ENCODE measurements at places on chromosomes 3 and 15.

- ATAC-seq = no peak
Observed at GRCh38 chr15:96171853-96172296, 158.6 kb upstream of the NR2F2 start.

- no peak for ATAC-seq
Observed at GRCh38 chr3:187498211-187498724, 130.1 kb downstream of the RTP4 start.

DNA sequence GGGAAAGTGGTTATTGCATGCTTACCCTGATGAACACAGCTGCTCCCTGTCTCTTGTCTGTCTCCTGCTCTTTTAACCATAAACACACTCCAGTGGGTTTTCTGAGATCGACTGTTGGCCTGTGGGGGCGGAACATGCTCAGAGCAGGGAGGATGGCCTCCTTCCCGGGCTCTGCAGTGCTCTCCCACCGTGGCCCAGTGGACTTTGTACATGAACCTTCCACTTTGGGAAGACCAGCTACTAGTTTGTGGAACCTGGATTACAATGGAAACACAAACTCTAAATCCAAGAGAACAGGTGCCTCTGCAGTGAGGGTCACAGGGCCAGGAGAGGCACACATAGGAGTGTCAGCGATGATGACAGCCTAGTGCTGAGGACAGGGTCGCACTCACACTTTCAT is 56.5 kb downstream of the KLF13 start:
- ATAC-seq = no peak

DNA sequence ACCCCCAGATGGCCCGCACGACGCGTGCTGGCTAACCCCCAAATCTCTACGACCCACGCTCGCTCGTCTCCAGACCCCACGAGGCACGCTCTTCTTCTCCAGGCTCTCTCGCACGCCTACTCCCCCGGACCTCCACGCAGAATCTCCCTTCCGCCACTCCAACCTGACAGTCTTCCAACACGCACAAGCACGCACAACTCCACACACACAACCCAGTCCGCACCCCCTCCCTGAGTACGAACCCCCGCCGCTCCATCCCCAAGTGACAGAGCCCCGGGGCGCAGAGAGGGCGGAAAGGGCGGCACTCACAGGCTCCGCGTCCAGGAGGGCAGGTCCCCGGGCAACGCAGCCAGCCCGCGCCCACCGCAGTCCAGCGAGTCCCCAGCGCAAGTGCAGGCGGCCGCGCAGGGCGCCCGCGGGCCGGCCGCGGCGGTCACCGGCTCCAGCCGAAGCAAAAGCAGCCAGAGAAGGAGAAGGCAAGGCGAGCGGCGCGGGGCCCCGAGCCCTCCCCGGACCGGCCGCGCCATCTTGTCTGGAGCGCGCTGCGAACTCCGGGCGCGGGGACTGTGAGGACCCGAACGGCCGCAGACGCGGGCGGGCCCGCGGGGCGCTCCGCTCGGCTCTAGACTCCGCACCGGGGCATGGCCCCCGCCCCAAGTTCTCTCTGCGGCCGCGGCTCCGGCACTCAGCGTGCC is 794 bp downstream of the LRIG1 start:
- peak; percentile 7 for ATAC-seq

- no peak for ATAC-seq
Observed at GRCh38 chr15:74389241-74390048, 22.0 kb upstream of the CYP11A1 start.

- no peak for ATAC-seq
Observed at GRCh38 chr15:38650384-38650783, 85.8 kb upstream of the RASGRP1 start.

- ATAC-seq = no peak
Observed at GRCh38 chr3:95343767-95344166, 1280.9 kb downstream of the NSUN3 start.

GRCh38 chr15:62068810-62069167 is 2.0 kb downstream of the C2CD4A start:
- peak; percentile 54 for ATAC-seq

Data from activated T-helper 17 cell treated with anti-CD3 and anti-CD28 coated beads, Interleukin-2, amount 50 U/mL, for 72 hours (primary cell).